ENCODE measurements at places on chromosomes 7 and 10.

DNA sequence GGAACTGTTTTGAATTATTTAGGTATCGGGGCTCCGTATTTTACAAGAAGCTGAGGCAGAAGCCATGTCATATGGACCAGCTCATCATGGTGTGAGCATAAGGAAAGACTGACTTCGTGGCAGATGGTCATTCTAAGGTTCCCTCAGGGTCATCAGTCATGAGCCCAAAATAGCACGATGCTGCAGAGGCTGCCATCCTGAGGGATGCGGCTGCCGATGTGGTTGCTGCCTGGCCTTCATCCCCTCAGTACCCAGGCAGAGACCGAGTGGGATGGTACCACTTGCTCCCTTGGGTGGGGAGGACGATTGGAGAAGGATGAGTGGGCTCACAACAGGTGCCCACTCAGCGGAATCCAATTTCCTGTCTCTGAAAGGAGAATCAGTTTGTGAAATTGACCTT, 490.3 kb downstream of the SDK1 start:
- no peak for DNase-seq

DNA sequence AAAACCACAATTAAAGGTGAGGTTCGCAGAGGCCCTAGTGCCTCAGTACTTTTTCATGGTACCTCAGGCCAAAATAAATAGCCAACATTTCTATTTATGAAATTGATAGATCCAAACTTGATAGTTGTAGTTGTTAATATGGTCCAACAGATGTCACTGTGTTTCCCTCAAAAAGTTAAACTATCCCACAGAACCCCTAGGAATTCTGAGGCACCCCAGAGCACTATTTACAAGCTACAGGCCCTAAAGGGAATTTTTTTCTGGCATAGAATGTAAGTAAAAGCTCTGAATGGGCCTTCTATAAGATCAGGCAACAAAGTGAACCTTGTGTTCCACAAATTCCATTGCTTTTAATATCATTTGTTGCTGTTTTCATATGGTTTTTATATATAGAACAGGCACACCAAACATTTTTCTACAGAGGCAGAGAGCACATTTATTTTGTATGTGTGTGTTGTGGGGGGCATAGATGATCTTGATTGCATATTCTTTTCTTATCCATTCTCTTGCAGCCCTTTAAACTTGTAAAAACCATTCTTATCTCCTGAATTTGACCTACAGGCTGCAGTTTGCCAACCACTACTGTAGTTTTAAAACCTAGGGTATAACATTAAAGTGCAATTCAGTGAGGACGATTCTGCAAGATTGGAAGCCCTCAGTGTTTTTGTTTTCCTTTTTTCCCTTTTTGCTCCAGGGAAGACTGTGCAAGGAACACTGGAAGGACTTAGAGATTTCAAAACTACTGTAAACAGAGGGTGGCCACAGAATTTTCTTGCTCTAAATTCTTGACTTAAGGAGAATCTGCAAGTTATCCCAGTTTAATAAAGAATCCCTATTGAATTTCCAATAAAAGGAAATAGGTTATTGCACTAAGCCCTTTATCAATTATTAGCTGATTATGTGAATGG, 3.5 kb upstream of the ARL4A start:
- no peak for DNase-seq

DNA sequence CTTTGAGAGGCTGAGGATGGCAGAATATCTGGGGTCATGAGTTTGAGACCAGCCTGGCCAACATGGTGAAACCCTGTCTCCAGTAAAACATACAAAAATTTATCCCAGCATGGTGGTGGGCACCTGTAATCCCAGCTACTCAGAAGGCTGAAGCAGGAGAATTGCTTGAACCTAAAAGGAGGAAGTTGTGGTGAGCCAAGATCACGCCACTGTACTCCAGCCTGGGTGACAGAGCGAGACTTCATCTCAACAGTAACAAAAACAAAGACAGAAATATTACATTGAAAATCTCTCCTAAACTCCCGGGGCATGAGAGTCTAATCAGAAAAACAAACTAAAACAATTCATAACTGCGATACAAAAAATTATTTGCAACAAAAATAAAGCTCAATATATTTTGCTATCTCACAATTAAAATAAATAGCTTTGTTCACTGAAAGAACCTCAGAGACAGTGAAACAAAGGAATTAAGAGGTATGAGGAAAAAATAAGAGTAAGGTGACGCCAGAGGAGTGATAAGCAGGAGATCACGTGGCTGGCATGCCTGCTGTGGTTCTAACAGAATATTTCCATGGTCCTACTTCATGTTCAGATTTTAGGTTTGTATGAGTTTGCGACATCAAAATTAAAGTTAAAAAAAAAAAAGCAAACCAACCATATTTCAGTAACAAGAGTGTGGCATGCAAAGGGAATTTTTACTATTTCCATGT, 527.7 kb upstream of the POM121L12 start:
- DNase-seq = no peak

DNA sequence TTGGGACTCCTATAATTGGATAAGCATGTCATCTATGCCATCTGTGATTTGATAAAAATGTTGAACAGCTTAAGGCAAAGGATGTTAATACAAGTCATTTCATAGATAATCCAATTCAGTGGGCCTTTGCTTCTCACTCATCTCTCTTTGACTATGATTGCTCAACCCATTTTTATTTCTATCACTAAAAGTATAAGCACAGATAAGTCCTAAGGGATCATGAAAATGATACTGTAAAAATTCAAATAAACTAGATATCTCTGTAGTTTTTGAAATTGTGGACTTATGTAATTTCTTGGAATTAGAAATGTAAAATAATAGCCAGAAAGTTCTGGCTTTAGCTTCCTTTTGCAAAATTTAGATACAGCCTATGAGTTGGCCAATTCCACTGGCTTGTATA, 440.3 kb downstream of the POM121L12 start:
- no peak for DNase-seq

Data from activated CD4-positive, alpha-beta T cell treated with anti-CD3 and anti-CD28 coated beads for 36 hours (primary cell).